ENCODE measurements at places on chromosomes 13 and 19.

DNA sequence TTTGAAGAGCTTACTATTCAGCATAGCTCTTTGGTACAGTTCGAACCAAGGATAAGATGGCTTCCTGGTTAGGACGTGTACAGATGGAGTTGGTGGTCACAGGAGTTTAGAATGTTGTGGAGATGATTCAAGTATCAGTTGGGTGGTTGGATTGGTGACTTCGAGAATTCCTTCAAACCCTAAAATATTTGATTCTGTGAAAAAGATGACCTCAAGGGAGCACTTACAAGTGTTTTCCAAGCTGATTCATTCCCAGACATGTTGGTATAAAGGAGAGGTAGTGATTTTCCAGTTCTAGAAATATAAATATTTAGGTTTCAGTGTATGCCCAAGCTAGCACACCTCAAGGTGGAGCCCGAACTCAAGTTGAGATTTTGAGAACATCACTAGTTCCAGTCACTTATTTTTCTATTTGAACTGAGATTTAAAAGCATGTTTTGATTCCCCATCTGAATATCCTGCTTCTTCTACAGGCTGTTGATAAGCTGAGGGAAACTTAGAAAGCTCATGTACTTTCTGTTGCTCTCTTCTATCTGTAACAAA lies 306.1 kb downstream of the DCT start:
- DNase-seq, result no peak

GRCh38 chr19:13610039-13610691 lies 103.9 kb upstream of the CACNA1A start:
- peak; percentile 24 for DNase-seq

DNA sequence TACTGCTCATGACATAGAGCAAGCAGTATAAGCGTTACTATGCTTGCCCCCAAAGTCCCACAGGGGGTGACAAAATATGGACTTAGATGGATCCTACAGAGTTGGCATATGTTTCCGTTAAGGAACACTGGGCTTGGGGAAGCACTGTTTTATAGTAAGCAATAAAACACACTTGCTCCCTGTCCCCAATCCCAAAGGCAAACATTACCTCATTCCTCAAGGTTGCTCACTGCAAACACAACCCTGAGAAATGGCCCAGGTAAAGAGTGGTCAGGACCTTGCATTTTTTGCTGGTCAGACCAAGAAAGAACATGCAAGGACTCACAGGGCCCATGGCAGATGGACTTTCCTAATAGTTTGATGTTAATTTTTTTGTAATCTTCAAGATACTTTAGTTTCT lies 32.3 kb downstream of the UGGT2 start:
- no peak for DNase-seq

DNA sequence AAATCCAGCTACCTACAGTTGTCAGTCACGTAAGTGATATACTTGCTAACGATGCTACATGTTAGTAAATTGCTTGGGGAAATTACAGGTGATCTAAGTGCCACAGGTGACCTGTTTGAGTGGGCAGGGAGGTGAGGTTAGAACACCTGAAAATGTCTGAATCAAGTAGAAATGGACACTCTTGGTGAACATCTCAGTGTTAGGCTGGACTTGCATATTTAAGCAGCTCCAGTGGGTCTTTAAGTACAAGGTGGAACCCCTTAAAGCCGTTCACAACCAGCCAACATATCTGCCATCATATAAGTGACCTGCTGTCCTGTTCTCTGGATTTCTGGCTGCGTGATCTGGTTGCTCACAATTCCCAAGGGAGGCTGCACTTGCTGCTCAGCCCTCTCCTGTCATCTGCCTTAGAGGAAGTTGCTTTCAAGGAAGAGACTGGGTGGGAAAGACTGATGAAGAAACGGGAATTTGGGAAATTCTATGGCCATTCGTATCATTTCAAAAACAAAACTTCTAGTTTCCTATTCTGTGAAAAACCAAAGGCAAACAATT lies 244.0 kb downstream of the DCLK1 start:
- DNase-seq, result no peak

- no peak for DNase-seq
Observed at GRCh38 chr13:39565036-39565949, 37.7 kb downstream of the LHFPL6 start.

- DNase-seq, result no peak
Observed at GRCh38 chr13:27709779-27710178, 82.5 kb upstream of the GSX1 start.

- no peak for DNase-seq
Observed at GRCh38 chr19:1621021-1621420, 15.8 kb upstream of the UQCR11 start.

DNA sequence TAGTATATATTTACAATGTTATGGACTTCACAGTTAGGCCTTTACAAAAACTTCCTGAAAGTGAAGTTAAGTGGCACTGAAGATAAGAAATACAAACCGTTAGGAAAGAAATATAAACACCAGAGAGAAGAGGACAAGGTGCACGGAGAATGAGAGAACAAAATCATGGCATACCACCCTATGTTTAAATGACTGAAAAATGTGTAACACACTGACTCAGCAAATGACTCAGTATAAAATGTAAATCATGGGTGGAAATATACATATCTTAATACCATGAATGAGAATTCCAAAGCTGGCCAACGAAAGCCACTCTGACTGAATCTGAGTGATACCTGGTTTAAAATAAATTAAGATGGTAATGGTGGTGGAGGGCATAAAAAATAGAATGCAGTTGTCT lies 260.8 kb downstream of the DNAJC15 start:
- DNase-seq, result no peak

GRCh38 chr13:98345107-98345935 lies 168.3 kb upstream of the RNF113B start:
- no peak for DNase-seq

GRCh38 chr19:45881909-45882528 lies 3.9 kb downstream of the IRF2BP1 start:
- no peak for DNase-seq

DNA sequence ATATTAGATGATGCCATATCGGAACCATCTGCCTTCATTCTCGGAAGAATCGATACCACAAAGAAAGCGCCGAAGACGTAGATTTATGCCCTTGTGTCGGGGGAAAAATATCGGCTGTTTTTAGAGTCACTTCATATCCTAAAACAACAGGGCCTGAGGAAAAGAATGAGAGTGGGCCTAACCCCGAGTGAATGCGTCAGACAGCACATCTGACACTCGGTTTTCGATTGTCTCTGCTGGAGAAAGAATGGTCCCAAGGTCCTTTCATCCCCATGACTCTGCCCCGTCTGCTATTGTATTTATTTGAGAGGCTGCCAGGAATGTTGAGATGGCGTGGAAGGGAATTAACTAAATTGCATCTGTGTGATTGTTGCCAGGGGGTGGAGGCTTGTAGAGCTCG lies 46.1 kb downstream of the CHST8 start:
- no peak for DNase-seq

GRCh38 chr13:90553159-90553558 lies 794.3 kb upstream of the MIR17HG start:
- no peak for DNase-seq

DNA sequence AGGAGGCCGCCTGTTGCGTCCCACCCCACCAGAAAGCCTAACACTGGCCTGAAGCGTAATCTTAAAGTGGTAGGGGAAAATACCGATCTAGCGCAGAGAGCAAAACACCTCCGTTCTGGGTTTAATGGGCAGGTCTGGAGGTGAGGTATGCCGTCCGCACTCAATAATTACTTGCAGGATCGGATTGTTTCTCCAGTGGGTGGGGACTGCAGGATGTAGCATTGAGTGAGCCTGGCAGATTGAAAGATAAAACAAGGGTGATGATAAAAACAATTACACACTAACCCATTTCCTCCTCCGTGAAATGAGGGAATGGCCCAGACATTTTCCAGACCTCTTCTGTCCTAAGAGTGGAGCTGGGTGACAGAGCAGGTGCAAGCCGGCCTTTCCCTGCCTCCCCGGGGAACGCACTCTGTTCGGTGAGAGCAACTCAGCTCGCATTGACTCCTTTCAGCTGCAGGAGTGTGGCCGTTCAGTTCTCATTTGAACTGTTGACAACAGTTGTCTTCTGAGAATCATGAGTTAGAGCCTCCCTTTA lies 110.2 kb upstream of the DOCK9 start:
- DNase-seq, result peak; percentile 44

DNA sequence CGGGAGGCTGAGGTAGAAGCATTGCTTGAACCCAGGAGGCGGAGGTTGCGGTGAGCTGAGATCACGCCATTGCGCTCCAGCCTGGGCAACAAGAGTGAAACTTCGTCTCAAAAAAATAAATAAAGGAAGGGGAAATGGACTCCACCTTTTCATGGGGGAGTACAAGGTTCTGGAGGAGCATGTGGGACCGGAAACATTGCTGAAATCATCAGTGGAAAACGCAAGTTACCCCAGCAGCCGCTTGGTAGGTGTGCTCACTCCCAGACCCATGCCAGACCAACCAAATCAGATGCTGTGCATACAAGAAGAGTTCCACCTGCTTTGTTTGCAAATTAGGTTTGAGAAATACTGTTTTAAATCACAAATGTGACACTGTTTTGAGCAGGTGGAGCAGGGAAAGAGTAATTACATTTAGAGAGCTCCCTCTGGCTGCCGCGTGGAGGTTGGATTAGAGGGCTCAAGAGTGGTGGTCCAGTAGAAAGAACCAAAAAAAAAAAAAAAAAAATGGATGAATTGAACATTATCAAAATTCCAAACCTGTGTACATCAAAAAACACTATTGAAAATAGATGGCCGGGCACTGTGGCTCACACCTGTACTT lies 4.9 kb downstream of the ERICH4 start:
- DNase-seq, result no peak

- DNase-seq, result peak; percentile 94
Observed at GRCh38 chr19:6674868-6675305, 4.9 kb upstream of the TNFSF14 start.

DNA sequence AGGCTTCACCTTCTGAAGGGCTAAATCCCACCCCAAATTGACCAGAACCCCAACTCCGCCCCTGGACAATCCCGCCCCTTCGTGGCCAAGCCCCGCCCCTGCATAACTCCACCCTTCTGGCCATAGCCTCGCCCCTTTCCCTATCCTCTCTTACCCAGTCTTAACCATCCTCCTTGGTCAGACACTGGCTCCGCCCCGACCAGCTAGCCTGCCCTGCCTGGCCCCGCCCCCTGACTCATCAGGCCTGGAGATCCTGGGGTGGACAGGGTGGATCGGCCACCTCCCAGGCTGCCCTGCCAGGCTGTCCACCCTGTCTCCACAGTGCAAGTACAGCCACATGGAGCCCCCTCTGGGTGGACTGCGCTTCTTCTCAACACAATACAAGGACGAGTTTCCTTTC lies 8.0 kb upstream of the ZNF358 start:
- DNase-seq, result no peak

DNA sequence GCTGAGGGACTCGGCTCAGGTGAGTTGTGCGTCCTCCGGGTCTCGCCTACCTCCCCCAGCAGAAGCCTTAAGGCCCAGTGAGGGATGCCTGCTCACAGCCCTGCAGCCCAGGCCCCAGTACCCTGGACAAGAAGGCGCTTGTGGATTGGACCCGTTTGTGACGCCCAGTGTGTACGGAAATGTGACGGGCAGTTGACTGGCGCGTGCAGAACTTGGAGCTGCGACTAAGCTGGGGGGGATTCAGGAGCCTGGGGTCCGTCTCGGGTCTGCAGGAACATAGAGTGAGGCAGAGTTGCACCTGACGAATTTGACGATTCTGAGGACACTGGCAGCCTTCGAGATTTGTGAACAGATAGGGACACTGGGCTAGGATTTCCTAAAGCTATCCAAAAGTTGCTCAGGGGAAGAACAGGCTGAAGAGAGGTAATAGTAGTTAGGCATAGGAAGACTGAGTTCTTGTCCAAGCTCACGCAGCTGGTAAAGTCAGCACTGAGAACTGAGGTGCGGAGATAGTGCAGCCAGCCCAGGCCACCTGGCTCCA lies 519 bp downstream of the ZNF551 start:
- no peak for DNase-seq

DNA sequence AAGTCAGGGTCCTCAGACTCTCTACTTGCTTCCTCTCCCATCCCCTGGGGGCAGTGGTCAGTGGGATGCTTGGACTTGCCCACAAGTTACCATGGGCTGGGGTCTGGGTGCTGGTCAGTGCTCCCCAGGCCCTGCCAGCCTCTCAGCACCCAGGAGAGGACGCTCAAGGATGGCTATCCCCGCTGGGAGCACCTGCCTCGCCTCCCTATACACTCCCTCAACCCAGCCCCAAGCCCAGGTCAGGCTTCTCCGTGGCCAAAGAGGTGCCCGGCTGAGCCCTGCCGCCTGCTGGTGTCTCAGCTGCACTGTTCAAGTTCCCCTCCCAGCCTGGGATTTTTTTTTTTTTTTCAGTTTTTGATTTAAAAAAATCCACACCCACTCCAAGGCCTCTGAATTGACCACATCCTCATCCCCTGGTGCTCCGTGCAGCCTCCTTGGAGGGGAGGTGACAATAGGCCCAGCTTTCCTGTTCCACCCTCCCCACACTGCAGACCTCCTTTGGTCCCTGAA lies 10.8 kb downstream of the F2RL3 start:
- peak; percentile 63 for DNase-seq

- DNase-seq, result no peak
Observed at GRCh38 chr19:8393871-8394250, 3.7 kb downstream of the RAB11B start.

DNA sequence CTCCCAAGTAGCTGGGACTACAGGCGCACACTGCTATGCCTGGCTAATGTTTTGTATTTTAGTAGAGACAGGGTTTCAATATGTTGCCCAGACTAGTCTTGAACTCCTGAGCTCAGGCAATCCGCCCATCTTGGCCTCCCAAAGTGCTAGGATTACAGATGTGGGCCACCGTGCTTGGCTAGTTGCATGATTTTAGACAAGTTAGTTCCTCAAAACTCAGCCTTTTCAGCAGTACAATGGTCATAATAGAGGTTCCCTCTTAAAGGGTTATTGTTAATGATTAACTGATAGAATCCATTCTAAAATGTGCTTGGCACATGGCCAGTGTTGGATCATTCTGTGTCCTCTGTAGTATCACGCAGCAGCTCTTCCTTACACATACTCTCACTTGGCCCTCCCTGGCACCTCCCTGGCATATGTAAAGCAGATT lies 19.5 kb upstream of the IFT88 start:
- DNase-seq, result no peak

GRCh38 chr19:41027273-41027967 lies 36.3 kb downstream of the CYP2B6 start:
- no peak for DNase-seq

DNA sequence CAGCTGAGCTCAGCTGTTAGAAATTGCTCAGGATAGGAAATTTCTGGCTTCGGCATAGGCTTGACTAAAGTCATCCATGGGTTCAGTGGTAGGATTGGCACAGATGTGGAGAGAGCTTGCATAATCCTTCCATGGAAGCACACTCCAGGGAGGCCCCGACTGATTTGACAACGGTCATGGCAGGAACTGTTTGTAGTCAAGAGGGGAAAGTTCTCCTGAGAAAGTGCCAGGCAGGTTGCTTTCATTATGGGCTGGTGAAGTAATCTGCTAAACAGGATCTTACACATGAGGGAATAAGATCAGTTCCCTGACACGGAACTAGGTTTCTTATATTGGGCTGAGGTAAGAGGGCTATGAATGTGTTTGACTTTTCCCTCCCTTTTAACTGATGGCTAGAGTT lies 120.1 kb downstream of the RGCC start:
- DNase-seq, result no peak

- DNase-seq, result no peak
Observed at GRCh38 chr19:48123907-48124651, 13.5 kb upstream of the PLA2G4C start.

GRCh38 chr19:45395821-45396617 lies 8.8 kb downstream of the PPP1R13L start:
- no peak for DNase-seq

- DNase-seq, result no peak
Observed at GRCh38 chr13:74092711-74093110, 41.5 kb downstream of the KLF12 start.

GRCh38 chr19:29247471-29247870 lies 34.5 kb upstream of the UQCRFS1 start:
- no peak for DNase-seq

GRCh38 chr19:21603431-21604231 lies 98.2 kb downstream of the ZNF429 start:
- DNase-seq, result no peak

Measured in activated CD8-positive, alpha-beta T cell treated with anti-CD3 and anti-CD28 coated beads, Interleukin-2, amount 10 ng/mL, durations not matched to agents 7 days and 5 days (primary cell).